Activated T-helper 9 cell treated with anti-CD3 and anti-CD28 coated beads, Interleukin-2, amount 50 U/mL, for 16 hours (primary cell): ENCODE measurements at places on chromosomes 6 and 20.

GRCh38 chr20:4046311-4046924 is 31.1 kb upstream of the RNF24 start:
- DNase-seq = no peak

DNA sequence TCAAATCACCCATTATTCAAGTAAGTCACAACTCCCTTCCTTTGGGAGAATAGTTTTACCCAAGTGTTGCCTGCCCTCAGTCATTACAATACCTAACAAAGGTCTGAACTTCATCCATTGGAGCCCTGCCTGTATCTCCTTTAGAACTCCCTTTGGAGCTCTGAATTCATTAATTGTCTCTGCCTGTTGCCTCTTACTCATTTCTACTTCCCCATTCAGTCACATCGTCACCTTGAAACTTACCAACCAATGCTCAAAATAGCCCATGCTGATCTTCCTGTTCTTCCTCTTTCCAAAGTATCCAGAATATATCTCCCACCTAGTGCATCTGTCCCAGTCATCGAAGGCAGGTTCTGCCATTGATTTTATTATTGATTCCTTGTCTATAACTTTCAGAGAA is 120.7 kb upstream of the ADGRF1 start:
- DNase-seq = no peak

- DNase-seq = no peak
Observed at GRCh38 chr6:20704325-20705025, 170.2 kb downstream of the CDKAL1 start.

- DNase-seq = peak; percentile 1
Observed at GRCh38 chr6:14211562-14211942, 94.0 kb downstream of the CD83 start.

GRCh38 chr6:108561742-108562502 is 1.2 kb downstream of the FOXO3 start:
- no peak for DNase-seq

GRCh38 chr20:61510778-61511330 is 258.8 kb downstream of the CDH4 start:
- no peak for DNase-seq

GRCh38 chr6:163136681-163137397 is 277.7 kb upstream of the QKI start:
- no peak for DNase-seq
